Activated B cell treated with CpG ODN at 0.5 μM for 24 hours (primary cell): ENCODE measurements at places on chromosomes 1 and 21.

- no peak overlapping the region for H3K27ac ChIP-seq
- peaks cover 35% of the 10 kb centered on the region for H3K36me3 ChIP-seq
- no peak overlapping the region for H3K4me3 ChIP-seq
- peaks cover 10% of the 10 kb centered on the region for H3K4me1 ChIP-seq
These were observed 101.3 kb downstream of the FAF1 start for GRCh38 chr1:50858761-50859160.

GRCh38 chr21:45854690-45855247 lies 126.8 kb upstream of the COL6A1 start:
- peaks cover 3% of the 10 kb centered on the region for H3K4me1 ChIP-seq
- no peak for DNase-seq
- peaks cover 6% of the 10 kb centered on the region for H3K27me3 ChIP-seq
- no peak overlapping the region for H3K4me3 ChIP-seq
- no peaks in the 10 kb centered on the region for H3K36me3 ChIP-seq
- H3K27ac ChIP-seq: no peak overlapping the region

- peaks cover 54% of the 10 kb centered on the region for H3K36me3 ChIP-seq
- peak overlapping the region; percentile 91 for H3K4me3 ChIP-seq
- H3K4me1 ChIP-seq: peaks cover 46% of the 10 kb centered on the region
- peak overlapping the region; percentile 92 for H3K27ac ChIP-seq
- no peak for DNase-seq
These were observed 33.6 kb downstream of the SLC2A1 start for GRCh38 chr1:42924851-42925760.

DNA sequence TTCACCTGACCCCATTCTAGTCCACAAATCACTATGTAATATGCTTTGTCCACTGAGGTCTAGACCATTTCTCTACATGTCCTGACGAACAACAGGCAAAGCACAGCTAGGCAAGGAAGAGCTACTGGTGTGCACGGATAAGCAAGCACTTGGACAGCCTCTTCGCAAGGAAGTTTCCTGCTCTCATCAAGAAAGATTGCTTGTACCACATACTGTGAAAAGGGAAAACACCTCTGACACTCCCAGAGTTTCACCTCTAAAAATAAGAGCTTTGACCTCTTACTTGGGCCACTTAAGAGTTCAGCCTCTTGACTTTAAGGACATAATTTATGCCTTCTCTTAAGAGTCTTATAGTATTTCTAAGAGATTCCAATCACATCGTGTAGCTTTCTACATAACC lies 36.0 kb upstream of the LPAR3 start:
- no peaks in the 10 kb centered on the region for H3K27me3 ChIP-seq
- no peaks in the 10 kb centered on the region for H3K4me1 ChIP-seq
- H3K4me3 ChIP-seq: no peak overlapping the region
- peaks cover 42% of the 10 kb centered on the region for H3K36me3 ChIP-seq
- no peak overlapping the region for H3K27ac ChIP-seq
